Fibroblast of skin of scalp (primary cell): ENCODE measurements at places on chromosomes 5 and 9.

GRCh38 chr5:79448336-79448735 lies 65.6 kb downstream of the HOMER1 start:
- peak; percentile 74 for DNase-seq

DNA sequence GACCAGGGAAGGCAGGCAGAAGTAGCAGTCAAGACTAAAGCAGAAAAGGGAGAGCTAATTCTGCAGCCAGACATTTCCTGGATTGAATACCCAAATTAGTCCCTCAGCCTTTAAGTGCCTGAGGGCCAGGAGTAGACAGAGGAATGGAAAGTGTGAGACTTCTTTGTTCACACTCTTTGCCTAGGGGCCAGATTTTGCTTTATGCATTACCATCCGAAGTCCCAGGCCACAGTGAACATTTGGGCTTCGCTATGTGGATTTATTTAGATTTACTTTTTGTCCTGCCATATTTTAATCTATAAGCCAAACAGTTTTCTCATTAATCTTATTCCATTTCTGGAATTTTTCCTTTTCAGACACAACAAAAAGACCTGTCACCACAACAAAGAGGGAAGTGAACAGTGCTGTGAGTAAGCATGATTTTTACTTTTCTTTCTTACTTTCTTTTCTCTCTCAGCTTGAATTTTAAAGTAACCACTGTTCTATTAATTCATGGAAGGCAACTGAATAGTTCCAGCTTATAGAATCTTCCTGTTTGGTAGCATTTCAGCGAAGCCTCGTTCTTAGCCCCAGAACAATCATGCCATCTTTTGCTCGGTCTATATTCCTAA lies 52.6 kb downstream of the PDCD1LG2 start:
- no peak for DNase-seq

GRCh38 chr5:145978708-145979107 lies 42.3 kb downstream of the SH3RF2 start:
- no peak for DNase-seq

DNA sequence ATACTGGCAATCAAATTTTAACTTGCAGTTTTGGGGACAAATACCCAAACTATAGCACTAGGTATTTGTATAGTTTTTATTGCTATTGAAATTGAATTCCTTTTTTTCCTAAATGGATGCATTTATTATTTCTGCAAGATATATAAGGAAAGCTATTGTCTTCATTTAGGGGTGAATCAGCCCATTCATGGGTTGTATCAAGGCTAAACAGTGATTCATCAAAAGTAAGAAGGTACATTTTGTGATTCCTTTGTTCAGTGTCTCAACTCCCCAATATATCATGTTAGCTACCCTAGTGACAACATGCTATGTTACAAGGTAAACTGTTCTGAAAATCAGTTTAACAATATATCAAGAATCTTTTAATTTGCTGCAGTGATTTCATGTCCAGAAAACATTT lies 185.7 kb downstream of the PLK2 start:
- DNase-seq = no peak

DNA sequence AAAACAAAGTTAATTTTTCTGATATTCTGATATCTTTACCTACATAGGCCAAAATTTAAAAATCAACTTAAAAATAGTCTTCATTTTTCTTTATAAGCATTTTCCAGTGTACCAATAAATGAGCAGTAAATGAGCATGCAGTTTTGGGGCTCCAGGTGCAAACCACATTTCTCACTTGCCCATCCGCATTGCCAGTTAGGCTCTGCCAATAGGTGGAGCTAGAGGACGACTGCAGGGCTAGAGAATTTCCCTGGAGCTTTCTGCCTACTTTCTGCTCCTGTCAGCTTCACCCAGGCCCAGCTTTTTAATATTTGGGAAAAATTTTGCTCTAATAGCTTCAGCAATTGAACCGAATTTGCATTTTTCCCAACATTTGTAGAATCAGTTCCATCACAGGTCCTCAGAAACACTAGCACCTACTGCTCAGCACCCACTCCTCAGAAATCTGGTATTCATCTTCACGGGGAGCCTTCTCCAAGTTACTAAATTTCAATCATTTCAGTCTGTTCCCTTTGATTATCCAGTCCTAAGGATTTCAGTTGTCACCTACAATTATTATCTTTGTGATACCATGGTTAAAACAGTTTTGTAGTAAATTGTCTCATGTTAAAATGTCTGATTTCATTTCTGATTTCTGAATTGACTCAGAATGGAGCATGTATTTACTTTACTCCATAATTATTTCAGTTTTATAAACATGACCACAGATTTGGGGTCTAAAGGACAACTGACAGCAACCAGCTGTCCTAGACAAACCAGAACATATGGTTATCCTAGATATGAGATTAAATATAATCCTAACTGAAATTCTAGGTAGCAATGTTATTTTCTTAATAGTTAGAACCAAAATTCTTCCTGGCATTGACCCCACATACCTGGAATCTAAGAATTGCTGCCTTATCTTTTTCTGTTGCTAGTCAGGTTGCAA lies 104.6 kb upstream of the FAM174A start:
- DNase-seq = peak; percentile 27

DNA sequence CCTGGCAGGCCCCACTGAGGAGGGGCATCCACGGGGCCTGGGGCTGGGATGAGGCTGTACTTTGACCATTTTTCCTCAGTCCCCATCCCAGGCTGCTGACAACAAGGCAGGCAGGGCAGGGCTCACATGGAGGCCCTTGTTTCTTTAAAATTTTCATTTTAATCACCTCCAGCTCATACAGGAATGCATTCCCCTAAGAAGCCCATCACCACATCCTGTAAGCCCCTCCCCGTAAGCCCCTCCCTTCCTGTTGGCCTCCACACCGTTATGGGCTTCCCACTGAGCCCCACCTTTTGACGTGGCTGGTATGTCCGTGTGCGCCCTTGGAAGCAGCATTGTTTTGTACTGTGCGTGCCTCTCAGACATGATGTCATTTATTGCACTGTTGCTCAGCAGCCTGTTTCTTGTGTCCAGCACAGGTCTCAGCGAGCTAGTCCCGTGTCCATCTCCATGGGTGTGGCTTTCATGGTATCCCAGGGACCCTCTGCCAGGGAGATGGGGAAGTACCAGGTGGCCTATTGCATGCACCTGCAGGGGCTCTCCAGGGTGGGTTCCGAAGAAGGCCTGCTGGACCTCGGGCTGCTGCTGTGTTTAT lies 22.4 kb downstream of the PHF2 start:
- DNase-seq = peak; percentile 25

DNA sequence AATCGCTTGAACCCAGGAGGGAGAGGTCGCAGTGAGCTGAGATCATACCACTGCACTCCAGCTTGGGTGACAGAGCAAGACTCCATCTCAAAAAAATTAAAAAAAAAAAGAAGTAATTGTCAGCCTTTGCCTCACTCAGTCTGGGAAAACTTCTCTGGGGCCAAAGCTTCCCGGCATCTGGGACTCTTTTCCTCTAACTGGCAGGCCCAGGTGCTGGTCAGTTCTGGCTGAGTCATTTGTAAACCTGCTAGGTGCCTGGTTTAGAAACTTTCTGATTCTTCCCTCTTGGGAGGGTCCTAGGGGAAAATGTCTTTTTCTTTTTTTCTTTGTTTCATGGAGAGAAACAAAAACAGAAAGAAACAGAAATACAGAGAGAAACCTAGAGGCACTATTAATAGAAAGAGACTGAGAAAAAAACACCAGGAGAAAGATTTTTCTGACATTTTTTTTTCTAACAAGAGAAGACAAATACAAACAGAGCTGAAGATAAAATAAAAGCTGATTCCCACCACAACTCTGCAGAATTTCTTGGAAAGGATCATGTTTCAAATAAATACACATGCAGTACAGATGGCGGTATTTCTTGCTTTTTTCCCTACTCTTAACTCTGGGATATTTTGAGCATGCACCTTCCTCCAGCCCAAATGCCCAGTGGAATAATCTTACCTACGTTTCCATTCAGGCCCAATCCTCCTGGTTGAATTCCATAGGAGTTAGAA lies 22.1 kb upstream of the UBAP2 start:
- DNase-seq = no peak

DNA sequence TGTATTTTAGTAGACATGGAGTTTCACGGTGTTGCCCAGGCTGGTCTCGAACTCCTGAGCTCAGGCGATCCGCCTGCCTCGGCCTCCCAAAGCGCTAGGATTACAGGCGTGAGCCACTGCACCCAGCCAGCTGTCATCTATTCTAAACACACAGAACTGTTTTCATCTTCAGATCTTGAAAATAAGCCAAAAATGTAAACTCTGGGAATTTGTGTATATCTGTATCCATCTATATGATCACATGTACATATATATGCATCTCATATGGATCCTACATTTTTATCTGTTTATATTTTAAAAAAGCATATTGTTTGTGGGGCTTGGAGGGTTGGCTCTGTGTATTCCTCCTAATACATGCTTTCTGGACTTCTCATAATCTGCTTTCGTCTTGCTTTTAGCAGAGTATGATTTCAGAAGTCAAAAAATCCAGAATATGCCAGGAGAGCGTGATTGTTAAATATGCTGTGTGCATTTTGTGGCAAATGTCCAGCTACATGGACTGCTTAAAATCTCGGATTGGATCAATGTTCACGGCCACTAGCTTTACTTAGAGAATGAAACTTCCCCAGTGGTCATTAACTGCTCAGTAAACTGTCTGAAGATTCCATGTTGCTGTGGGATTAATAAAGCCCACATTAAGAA lies 274.4 kb upstream of the IRX1 start:
- DNase-seq = no peak

DNA sequence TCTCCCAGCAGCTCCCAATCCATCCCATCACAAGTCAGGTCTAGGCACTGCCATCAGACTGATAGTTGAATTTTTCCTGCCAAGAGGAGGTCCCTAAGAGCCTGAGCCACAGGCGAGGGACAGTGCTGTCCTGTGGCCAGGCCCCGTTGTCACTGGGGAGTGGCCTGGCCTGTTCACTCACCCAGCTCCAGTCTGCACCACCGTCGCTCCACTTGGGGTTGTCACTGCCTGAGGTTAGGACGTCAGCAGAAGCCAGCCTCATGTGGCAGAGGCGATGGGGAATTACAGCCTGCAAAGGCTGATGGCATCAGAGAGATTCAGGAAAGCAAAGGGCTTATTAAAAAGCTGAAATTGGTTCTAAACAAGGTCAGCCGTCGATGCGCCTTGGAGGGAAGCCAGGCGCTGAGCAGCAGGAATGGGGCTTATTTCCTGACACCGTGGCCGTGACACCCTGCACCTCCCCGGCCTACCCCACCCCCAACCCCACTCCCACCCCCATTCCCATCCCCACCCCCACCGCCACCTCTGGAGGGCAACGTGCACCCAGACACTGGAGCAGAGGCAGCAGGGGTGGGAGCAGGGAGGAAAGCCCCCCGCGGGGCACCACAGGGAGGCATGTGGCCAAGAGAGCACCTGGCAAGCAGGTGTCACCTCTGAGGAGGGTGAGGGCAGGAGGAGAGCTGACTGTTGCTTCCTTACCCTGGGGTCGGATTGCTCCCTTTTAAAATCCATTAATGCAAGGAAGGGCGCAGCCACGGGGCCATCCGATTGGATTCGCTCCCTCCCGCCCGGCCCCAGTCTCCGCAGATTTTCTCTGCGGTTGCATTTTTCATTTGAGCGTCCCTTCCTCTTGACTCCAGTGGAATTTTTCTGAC lies 3.1 kb upstream of the DBH start:
- no peak for DNase-seq

DNA sequence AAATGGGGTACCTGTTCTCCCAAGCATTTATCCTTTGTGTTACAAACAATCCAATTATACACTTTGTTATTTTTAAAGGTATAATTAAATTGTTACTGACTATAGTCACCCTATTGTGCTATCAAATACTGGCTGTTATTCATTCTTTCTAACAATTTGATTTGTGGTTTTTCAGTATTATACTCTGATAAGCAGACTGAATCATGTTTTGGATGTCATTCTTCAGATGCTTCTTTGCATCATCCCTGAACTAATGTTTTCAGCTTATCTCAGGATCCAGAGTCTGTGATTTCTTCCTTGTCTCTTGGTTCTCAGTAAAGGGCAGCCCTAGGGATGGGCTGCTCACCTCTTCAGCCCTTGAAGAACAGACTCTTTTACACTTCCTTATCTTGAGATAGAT lies 177.8 kb upstream of the SGCD start:
- DNase-seq = peak; percentile 63

GRCh38 chr5:32714836-32715235 lies 3.7 kb downstream of the NPR3 start:
- DNase-seq = peak; percentile 26

DNA sequence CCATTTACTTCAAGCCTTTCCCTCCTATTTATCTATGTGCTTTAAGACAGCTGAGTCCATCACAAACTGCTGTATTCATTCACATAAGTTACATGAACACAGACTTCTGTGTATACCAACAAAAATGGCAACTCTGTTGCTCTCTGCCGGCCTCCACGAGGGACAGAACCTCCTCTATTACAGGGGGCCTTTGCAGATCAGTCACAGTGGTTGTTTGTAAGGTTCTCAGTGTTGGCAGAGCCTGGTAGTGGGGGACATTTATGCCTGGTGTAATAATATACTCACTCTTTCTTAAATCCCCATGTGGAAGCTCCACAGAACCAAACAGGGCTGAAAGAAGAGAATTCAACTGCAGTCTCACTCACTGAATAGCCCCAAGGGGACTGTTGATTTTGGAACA lies 76.5 kb downstream of the SLC1A1 start:
- DNase-seq = no peak

GRCh38 chr9:34069831-34070230 lies 21.1 kb upstream of the UBAP2 start:
- DNase-seq = no peak

- DNase-seq = peak; percentile 47
Observed at GRCh38 chr9:3862561-3862960, 336.8 kb upstream of the RFX3 start.

DNA sequence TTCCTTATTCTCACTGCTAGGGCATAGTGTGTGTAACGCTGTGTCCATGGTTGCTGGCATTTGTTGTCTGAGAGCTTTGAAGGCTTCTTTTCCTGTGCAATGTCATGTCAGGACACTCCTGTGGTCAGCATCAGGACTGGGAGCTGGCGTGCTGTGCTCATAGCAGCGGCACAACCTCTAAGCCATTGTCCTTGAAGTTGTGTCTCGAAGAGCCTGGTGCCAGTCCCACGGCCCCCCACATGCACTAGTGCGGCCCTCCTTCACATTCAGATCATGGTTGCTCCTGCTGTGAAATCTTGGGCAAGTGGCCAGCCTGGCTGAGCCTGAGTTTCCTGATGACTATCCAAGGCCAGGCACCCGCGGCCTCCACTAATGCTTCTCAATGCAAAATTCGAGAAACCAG lies 32.4 kb downstream of the PDZD2 start:
- DNase-seq = no peak

GRCh38 chr5:170534177-170534576 lies 30.4 kb downstream of the KCNIP1 start:
- no peak for DNase-seq

DNA sequence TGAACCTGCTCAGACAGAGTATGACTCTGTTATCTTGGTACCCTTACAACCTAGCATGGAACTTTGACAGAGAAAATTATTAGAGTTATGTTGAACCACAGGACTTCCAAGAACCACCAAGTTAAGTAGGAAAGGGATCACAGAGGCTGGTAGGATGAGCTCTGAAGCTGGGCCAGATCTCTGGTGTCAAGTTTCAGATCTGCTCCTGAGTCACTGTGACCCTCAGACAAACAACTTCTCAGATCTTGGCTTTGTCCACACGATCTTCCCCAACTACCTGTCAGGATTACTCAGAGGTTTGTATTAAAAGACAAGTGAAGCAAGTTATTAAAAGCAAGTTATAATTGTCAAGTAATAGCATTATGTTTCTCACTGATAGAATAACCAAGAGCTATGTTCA lies 189.0 kb downstream of the SEC61B start:
- DNase-seq = no peak

- DNase-seq = no peak
Observed at GRCh38 chr5:53597894-53598293, 37.5 kb downstream of the NDUFS4 start.
